Fibroblast of skin of right quadriceps (primary cell): ENCODE measurements at places on chromosomes 6 and 20.
A peak's percentile ranks its signal among the peaks of the same experiment; 100 is the strongest.

DNA sequence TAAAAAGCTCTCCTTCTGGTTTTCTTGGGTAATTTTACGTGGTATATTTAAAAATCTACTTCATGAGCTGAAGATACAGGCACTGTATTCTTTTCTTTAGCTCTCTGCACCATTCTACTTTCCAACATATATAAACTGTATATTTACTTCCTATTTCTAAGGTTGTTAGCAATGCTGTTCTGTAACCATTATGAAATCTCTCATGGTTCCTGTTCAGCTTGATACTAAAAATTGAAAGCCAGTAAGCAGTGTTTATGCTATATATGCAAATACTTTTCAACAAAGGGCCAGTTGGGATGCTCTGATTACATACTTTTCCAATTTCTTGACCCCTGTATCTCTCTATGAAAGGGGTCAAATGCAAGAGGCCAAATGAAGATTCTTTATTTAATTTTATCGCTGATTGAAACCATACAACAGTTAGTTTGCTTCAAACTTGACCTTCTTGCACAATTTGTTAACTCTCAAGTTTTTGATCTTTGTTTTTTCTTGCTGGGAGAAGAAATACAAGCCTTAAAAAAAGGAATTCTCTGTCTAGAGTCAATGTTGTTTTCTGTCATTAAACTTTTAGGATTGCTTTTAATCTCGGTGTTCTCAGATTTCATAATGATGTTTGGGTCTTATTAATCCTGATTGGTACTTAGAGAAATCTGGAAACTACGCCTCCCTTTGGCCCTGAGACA lies 223.2 kb downstream of the PRL start:
- DNase-seq: no peak

DNA sequence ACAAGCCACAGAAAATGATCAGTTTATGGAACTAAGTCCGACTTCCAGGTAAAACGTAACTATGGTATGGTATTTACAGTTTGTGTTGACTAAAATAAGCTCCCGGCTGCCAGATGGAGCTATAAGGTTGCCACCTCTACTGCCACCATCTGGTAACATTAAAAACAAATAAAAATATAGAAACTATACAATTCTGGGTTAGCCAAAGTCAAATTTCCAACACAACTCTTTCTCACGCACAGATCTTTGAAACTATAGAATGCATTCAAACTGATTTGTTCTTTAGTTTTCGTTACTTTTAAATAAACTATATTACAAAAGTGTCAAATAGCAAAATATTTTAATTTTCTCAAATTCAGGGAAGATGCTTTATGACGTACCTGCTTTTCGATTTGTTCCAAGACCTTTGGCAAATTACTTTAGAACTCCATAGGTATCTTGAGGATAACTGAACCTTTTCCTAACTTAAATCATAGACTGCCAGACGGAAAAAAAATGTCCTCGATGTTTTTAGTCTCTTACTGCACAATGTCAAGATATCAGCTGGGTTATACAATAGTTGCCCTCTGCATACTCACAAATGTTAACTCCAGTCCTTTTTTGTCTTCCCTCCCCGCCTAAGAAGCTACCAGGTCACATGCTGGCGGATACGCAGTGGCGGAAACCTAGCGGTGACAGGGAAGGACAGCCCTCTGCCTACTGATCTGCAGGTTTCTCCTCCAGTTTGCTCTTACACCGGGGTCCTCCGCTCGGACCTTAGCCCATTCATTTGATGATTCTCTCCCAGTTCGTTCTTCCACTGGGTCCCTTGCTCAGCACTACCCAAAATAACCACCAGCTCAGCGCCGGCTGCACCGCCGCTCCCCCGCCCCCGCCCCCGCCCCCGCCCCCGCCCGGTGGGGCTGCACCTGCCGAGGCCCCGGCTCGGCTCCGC lies 888 bp downstream of the SLC17A5 start:
- DNase-seq: peak; percentile 38

GRCh38 chr20:62742979-62743776 lies 34.5 kb downstream of the NTSR1 start:
- no peak for DNase-seq

DNA sequence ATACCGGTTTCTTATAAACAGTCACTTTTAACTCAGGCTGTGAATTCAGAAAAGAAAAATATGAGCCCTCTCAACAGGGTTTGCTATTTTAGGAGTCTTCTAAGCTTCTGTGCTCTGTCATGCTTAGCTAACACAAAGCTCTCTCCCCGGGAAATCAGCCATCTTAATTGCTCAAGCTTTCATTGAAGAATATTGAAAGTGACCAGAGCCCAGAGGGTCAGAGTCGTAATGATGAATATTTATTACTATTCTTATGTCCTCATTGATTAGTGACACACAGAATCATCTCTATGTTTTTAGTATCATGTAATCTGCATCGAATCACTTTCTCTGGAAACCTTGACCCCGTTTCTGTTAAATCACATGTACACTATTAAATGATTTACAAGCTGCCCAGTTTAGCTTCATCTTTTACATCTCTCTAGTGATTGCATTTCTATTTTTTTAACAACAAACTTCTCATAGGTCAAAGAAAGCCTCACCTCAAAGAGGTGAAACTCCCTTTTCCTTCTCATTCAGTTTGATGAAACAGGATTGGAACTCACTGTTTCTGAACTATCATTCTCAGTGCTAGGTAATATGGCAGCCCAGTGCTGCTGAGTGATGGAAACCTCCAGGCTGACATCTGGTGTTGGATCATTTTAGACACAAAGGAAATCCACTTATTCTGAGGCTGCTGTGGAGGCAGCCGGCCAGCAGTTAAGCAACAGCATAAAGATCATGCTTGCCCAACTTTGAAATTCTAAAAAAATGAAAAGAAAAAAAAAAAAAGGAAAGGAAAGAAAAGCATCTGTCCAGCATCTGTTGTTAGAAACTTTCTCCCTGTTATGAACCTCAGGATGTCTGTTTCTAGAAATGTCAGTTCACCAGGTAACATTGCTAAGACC lies 96.3 kb downstream of the RFPL4B start:
- peak; percentile 73 for DNase-seq

DNA sequence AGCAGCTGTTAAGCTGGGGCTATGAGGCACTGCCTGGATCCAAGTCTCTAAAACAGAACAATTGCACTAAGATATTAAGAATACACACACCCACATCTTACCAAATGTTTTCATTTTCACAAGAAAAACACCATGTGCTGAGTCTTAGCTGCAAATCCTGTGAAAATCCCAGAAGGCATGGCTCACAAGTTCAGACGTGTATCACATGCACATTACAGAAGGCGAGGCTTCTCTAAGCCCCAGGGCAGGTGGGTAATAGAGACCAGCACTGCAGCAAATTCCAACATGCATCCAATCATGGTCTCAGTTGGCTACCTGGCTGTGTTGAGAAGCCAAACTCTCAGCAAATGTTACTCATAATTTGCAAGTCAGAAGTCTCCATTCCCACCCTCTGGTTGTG lies 16.2 kb upstream of the CST3 start:
- no peak for DNase-seq
